ENCODE measurements at places on chromosomes 3 and 15.
A peak's percentile ranks its signal among the peaks of the same experiment; 100 is the strongest.

GRCh38 chr3:41569632-41570305, 370.5 kb downstream of the CTNNB1 start:
- DNase-seq, result no peak

GRCh38 chr3:185489462-185489861, 9.4 kb downstream of the TMEM41A start:
- no peak for DNase-seq

GRCh38 chr15:77921664-77922063, 155.8 kb downstream of the TBC1D2B start:
- DNase-seq, result no peak

GRCh38 chr3:52798376-52798977, 3.9 kb downstream of the ITIH3 start:
- DNase-seq, result no peak

GRCh38 chr15:38555686-38556334, 8.8 kb downstream of the RASGRP1 start:
- DNase-seq, result no peak

GRCh38 chr3:16720367-16720940, 115.2 kb upstream of the DAZL start:
- DNase-seq, result no peak

GRCh38 chr15:68419301-68420175, 12.4 kb downstream of the ITGA11 start:
- DNase-seq, result no peak

- DNase-seq, result no peak
These were observed 195.5 kb downstream of the LPP start for GRCh38 chr3:188349351-188349901.

- DNase-seq, result no peak
These were observed 40.4 kb downstream of the CCR3 start for GRCh38 chr3:46282696-46283095.

DNA sequence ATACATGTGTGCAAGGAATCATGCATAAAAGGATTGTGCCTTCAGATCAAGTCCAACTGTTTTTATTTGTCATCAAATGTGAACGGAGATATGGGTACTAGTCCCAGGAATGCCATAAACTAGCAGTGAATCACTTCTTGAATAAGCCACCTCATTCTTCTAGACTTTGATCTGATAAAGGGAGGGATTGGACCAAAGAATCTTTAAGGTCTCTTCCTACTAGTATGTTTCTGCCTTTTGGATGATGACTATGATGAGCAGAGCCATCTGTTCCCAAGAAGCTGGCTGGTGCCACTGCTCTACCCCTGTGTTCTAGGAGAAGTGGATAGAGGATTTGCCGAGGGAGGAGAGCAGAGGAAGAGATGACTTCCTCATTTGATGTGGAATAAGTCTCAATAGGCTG, 28.8 kb upstream of the UACA start:
- no peak for DNase-seq

DNA sequence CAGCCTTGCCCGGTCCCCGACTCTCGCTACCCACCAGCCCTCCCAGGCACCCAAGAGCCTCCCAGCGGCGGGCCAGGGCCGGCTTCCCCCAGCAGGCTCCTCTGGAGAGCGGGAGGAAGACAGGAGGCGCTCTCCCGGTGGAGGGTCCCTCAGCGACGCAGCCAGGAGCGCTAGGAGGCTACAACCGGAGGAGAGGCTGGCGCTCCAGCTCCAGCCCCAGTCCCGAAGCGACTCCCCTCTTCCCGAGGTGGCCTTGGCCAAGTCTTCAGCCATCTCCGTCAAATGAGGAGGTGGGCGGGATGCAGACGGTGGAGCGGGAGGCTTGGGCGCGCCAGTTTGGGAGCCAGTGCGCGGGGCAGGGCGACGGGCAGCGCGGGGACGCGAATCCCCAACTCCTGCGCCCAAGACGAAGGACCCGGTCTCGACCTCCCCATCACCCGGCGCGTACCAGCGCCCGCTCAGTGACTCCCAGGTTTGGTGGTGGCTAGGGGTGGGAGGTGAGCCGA, 722 bp downstream of the CHRNA3 start:
- no peak for DNase-seq

DNA sequence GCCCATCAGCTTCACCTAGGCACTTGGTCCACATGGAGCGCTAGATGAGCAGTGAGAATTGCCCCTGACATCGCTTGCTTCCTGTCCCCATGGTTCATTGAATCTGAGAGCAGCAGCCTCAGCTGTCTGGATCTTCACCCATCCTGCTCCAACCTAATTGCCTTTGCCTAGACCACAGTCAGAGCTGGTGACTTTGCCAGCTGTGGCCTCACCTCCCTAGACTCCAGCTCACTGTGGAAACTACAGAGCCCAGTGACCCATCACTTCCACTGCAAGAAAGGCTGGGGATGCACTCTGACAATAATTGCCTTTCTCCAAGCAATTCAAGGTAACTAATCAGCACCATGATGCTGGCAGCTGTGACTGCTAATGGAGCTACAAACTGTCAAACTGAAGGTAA, 30.6 kb upstream of the SLC6A1 start:
- no peak for DNase-seq

DNA sequence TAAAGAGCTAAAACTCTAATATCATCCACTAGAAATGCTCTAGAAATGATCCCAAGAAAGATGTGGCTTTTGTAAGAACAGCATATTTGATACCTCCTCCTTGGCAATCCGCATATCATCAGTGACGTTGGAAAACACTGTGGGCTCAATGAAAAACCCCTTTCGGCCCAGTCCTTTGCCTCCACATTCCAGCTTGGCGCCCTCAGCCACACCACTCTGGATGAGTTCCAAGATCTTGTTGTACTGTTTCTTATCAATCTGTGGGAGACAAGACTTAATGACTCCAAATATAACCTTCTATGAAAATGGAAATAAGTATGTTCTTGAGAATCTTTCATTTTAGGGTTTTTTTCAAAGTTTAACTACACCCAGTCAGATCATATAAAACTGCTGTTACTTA, 103.6 kb downstream of the ALDH1A2 start:
- no peak for DNase-seq

DNA sequence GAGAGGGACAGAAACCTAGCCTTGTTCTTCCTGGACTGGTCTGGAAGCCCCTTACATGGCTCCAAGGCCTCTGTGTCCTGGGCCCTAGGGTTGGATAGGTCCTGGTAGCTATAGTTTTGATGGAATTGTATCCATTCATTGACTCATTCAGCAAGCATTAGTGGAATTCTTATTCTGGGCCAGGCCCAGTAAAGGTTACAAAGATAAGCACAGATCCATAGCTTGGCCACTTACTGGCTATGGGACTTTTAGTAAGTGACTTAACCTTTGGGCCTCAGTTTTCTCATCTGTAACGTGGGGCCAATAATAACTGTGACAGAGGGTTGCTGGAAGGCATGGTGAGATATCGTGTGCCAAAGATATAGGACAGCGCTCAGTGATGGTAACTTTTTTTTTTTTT, 13.6 kb upstream of the DAG1 start:
- DNase-seq, result no peak

DNA sequence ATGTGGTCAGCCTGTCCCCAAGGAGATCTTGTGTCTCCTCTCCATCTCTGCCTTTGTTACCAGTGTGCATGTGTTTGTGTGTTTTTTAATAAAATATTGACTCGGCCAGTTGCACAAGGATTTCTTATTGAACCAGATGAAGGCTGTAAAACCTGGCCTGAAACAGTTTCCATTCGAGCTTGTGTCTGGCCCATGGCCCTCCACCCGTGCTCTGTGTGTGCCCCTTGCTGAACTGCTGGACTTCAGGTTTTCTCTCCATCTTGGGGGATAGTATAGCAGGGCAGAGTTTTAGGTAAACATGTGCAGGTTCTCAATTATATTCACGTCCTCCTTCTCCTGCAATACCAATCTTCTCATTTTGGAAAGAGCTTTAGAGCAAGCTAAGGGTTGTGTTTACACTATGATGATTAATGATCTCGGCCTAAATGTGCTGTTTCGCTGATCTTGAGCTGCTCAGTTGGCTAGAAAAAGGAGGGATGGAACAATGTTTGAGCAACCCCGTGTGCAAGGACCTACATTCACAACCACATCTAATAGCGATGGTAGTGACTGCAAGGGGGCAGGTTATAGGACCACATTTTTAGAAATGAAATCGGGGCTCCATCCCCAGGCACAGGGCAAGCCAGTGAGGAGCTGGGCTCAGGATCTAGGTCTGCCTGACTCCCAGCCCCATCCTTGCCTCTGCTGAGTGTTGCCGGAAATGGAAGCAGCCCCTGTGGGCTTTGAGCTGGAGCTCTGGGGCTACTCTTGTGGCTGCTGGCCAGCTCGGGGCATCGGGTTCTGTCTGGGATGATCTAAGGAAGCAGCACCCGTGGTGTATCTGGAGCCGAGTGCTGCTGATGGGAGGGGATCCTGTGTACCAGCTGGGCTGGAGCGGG, 47.7 kb downstream of the CMTM6 start:
- no peak for DNase-seq

GRCh38 chr15:28955160-28955992, 69.6 kb downstream of the APBA2 start:
- DNase-seq, result peak; percentile 86

- no peak for DNase-seq
These were observed 361.0 kb upstream of the IL12A start for GRCh38 chr3:159627634-159628033.

GRCh38 chr15:26781816-26782215, 8.9 kb upstream of the GABRB3 start:
- DNase-seq, result no peak

DNA sequence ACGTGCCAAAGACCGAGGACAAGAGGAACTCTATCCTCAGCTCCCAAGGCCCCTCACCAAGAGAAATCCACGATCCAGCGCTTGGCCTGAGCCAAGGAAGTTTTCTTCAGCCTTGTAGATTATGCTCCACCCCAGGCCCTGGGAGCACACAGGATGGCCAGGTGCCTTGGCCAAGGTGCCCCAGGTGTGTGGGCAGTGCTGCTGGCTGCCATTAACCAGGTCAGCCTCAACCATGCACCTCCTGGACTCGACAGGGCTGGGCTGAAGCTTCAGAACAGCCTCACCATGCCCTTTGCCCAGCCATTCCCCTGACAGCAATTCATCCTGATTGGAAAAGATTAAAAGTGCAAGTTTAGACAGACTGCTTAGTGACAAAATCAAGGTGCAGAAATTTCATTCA, 10.9 kb upstream of the MESP1 start:
- DNase-seq, result peak; percentile 41

GRCh38 chr3:146313031-146313745, 62.3 kb upstream of the PLSCR4 start:
- no peak for DNase-seq

DNA sequence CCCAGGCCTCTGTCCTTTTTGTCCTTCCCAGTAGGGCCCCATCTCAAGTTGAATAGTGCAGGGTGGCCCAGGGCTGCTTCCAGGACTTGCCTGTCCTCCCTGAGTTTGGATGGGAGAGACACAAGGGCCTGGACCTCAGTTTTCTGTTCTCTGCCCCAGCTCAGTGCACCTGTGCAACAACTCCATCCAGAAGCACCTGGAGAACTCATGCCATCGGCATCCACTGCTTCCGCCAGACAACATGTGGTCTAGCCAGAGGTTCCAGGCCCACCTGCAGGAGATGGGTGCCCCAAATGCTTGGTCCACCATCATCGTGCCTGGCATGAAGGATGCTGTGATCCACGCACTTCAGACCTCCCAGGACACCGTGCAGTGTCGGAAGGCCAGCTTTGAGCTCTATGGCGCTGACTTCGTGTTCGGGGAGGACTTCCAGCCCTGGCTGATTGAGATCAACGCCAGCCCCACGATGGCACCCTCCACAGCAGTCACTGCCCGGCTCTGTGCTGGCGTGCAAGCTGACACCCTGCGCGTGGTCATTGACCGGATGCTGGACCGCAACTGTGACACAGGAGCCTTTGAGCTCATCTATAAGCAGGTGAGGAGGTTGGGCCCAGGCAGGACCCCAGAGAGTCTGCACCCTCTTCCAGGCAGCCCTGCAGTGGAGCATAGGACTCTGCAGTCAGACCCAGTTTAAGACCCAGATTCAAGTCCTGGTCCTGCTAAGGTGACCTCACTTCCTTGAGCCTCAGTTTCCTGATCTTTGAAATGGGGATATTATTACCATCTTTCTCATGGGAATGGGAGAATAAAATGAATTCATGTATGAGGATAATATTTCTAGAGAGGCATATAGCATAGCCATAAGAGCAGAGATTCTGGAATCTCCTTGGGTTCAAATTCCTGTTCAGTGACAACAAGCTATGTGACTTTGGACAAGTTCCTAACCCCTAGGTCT, 14.7 kb downstream of the RPUSD3 start:
- no peak for DNase-seq

GRCh38 chr15:89209057-89209456, 12.3 kb downstream of the RLBP1 start:
- DNase-seq, result no peak

DNA sequence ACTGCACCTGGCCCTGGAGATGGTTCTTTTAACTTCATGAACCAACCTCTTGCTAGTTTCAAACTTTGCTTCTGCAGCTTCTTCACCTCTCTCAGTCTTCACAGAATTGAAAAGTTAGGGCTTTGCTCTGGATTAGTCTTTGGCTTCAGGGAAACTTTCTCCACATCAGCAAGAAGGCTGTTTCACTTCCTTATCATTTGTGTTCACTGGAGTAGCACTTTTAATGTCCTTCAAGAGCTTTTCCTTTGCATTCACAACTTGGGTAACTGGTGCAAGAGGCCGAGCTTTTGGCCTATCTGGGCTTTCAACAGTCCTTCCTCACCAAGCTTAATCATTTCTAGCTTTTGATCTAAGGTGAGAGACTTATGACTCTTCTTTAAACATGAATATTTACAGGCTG, 15.7 kb upstream of the TM2D3 start:
- no peak for DNase-seq

- no peak for DNase-seq
These were observed 31.8 kb downstream of the RAB6B start for GRCh38 chr3:133863911-133864310.

DNA sequence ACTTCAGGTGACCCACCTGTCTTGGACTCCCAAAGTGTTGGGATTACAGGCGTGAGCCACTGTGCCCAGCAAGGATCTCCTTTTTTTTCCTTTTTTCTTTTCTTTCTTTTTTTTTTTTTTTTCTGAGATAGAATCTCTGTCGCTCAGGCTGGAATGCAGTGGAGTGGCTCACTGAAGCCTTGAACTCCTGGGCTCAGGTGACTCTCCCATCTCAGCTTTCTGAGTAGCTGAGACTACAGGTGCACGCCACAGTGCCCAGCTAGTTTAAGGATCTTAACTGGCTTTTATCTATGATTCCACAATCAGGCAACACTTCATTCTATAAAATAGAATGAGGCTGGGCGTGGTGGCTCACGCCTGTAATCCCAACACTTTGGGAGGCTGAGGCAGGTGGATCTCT, 16.3 kb upstream of the NICN1 start:
- DNase-seq, result no peak
